DMS79 (cell line): ENCODE measurements at places on chromosomes 7 and 10.
A peak's percentile ranks its signal among the peaks of the same experiment; 100 is the strongest.

DNA sequence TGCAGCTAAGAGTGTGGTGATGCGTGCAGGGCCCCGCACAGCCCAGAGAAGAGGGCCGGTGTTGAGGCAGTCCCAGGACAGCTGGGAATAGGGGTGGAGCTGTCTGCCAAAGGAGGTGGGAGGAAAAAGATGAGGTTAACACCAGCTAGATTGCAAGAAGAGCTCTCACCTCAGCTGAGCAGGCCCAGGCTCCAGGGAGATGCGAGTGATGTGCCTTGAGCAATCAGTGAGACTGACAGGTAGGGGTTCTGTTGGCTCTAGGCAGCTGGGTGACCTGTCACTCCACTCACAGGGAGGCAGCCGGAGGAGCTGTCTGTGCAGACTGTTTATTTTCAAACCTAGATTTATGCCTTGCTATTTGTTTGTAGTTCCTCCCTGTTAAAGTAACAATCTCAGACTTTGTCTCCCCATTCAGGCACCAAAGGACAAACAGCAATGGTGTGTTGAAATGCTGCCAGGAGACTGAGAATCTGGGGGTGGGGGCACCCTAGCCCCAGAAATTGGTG lies 205.1 kb upstream of the CXCL12 start:
- no peak for DNase-seq

GRCh38 chr10:78286668-78287067 lies 253.0 kb downstream of the RPS24 start:
- DNase-seq, result no peak

DNA sequence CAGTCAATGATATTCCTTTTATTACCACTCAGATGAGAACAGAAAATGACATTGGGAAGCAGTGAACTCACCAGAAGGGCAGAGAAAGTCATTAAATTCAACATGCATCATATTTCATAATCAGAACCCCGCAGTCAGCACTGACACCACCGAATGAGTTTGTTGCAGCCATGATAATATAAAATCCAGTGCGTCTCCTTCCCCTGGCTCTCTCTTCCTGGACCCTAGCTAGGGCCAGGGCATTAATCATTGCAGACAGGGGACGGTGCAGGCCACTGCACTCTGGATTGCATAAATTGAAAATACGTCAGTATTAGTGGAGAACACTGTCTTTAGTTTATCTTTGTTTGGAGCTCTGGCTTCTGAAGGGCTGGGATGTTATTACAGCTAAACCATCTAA lies 931.5 kb downstream of the TYW1 start:
- no peak for DNase-seq

DNA sequence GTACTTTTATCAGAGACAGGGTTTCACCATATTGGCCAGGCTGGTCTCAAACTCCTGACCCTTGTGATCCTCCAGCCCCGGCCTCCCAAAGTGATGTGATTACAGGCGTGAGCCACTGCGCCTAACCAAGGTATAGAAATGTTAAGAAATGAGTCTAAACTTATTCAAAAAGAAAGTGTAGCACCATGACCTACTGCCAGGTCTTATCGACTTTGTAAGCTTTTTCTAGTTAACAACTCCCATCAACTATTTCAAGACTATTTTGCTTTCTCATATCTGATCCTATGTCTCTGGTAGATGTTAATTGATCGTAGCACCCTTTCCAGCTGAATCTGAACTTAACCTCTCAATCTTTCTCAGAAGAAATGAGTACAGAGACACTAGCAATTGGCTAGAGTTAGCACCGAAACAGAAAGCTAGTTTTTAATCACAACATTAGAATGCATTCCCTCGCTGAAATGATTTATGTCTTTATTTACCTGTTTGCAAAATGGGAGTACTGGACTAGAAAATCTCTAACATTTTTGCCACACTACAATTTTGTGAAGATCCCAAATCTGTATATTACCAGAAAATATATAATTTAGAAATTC lies 114.0 kb upstream of the HGF start:
- DNase-seq, result no peak

GRCh38 chr7:46459942-46460341 lies 538.9 kb upstream of the IGFBP3 start:
- no peak for DNase-seq

DNA sequence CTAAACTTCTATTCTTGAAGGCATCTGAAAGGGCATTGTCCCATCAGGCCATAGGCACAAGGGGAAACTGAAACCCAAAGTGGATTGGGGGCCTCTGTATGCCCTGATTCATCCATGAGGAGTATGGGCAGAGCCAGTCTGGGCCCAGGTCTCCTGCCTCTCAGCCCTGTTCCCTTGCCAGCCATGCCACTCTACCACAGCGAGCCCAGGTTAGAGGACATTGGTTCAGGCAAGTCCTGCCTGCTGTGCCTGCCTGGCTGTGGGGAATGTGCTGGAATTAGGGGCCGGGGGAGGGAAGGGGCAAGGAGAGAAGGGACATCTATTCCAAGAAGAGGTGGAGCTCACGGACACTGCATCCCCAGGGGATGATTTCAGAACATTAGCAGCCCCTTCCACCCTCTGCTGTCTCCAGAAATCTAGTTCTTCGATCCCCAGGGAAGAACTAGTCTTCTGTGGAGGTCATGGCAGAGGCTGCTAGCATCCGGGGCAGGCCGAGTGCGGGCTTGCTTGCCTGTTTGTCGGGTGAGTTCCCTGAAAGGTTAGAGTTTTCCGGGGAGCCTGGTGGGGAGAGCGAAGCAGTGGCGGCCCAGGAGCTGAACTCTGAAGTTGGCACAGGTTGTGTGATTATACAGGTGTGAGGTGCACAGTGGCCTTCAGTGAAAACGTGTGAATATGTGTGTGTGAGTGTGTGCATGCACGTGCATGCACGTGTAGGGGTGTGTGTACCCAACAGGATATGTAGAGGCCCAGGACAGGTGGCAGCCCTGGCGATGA lies 37.8 kb downstream of the TBATA start:
- no peak for DNase-seq

DNA sequence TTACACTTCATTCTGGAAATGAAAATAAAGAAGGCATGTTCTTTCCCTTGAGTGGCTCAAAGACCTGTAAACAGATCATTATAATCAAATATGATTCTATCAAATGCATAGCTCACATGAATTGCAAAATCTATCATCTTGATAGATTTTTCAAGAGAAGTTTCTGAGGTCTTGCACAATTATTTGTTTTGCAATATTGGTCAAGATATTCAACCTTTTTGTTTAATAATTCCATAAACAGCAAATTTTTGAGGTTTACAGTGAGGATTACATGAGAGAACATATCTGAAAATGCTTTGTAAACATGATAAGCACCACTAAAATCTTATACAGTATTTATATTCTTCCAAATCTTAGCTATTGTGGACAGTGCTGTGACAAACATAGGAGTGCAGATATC lies 160.8 kb downstream of the HDAC9 start:
- DNase-seq, result no peak

- peak; percentile 88 for DNase-seq
Observed at GRCh38 chr7:91243591-91244301, 20.5 kb upstream of the FZD1 start.

- no peak for DNase-seq
Observed at GRCh38 chr10:77463499-77463898, 174.1 kb downstream of the KCNMA1 start.

DNA sequence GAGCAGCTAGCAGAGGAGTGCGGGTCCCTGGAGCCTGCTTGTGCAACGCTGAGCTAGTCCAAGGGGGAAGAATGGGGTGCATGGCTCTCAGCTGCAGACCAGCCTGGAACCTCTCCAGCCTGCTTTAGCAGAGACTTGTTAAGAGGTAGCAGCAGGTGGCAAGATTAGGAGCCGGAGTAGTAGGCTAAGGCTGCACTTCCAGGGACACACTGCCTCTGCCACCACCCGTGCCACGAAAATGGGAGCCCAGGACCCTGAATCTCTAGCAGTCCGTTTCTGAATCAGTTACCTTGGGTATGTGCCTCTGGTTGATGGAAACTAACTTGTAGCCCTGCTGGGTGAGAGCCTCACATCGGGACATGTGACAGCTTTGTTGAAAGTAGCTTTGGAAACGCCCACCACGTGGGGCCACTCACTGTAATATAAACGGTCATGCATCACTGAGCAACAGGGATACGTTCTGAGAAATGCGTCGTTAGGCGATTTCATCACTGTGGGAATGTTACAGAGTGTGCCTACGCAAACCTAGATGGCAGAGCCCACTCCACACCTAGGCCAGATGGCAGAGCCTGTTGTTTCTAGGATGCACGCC lies 25.9 kb downstream of the HTRA1 start:
- DNase-seq, result peak; percentile 29

DNA sequence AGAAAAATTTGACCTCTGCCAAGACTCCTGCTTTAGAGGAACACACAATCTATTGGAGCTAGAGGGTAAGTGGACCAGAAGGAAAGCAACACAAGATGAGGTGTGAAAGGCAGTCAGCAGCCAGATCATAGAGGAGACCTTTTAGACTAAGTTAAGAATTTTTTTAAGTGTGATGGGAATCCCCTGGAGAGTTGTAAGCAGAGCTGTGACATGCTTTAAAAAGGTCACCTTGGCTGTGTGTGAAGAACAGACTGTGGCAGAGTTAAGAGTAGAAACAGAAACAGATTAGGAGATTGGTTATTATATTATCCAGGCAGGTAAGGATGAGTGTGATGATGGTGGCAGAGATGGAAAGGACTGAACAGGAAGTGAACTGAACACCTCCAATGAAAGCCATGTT lies 23.5 kb downstream of the CPEB3 start:
- DNase-seq, result no peak

- no peak for DNase-seq
Observed at GRCh38 chr7:55594414-55594813, 22.1 kb upstream of the VOPP1 start.

DNA sequence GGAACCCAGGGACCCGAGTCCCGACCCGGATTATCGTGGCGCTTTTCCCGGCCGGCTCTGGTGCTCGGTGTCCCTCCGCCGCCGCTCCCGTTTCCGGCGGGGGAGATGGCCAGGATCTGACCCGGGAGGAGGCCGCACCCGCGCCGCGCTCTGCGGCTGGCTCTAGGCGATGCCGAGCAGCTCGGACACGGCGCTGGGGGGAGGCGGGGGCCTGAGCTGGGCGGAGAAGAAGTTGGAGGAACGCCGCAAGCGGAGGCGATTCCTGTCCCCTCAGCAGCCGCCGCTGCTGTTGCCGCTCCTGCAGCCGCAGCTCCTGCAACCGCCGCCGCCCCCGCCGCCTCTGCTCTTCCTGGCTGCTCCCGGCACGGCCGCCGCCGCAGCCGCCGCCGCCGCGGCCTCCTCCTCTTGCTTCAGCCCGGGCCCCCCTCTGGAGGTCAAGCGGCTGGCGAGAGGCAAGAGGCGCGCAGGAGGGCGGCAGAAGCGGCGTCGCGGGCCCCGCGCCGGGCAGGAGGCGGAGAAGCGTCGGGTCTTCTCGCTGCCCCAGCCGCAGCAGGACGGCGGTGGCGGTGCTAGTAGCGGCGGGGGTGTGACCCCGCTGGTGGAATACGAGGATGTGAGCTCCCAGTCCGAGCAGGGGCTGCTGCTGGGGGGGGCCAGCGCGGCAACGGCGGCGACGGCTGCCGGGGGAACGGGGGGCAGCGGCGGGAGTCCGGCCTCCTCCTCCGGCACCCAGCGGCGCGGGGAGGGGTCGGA lies 593 bp downstream of the CDK13 start:
- peak; percentile 34 for DNase-seq

- DNase-seq, result no peak
Observed at GRCh38 chr7:159126311-159127260, 18.1 kb downstream of the VIPR2 start.

DNA sequence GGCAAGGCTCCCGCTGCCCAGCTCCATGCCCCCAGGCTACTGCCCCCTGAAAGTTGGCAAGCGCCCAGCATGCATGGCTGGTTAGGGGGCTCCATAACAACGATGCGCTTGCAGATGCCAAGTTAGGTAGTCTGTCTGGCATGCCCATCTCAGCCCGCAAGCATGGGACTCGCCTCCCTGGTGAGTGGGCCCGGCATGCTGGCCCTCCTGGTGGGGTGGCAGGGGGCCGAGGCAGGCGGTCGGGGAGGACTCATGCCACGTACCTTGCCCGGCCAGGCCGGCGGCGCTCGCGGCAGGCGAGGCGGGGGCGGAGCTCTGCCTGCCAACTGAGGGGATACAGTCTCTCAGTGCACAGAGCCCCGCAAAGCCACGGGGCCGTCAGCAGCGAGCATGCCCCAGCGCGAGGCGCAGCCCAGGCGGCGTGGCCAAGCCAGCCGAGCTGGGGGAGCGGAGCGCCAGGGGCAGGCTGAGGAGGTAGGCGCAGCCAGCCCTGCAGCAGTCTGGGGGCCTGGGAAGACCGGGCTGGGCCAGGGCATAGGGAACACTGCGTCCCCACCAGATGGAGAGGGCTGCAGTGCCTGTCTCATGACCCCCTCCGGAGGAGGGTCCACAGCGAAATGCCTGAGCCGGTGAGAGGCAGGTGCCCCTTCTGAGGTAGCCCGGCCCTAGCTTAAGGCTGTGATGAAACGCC lies 28.0 kb upstream of the NDST2 start:
- no peak for DNase-seq

- no peak for DNase-seq
Observed at GRCh38 chr10:79472951-79473350, 27.5 kb upstream of the ZCCHC24 start.

DNA sequence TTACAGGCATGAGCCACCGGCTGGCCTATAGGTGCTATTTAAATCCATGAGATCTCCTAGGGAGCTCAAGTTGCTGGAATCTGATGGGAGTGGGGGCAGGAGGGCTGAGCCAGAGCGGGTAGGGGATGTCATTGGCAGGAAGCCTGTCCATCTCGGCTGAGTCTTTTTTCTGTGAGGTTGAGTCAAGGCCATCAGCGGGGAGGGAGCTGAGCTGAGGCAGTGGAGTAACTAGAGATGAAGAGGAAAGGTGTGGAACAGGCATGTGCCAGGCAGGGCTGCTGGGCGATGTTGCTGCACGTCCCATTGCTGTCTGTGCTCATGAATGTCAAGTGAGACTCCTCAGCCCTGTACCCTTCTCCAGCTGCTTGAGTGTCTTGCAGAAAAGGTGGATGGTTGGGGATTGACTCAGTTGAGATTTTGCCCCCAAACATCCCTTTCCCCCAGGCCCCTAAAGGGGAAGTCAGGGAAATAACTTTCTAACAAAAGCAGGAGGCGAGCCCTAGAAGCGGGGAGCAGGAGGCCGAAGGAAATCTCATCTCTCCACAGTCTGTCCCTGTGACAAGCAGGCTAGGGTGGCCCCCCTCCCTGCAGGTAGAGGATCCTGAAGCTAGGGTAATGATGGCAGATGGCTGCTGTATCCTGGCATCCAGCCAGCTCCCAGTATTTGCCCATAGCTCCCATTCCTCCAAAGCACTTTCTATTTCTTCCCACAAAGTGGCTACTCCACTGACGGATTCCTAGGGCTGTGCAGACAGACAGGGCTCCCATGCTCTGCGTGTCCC lies 5.4 kb downstream of the ATP6V1F start:
- peak; percentile 51 for DNase-seq
